ENCODE measurements at places on chromosomes 1 and 21.
A peak's percentile ranks its signal among the peaks of the same experiment; 100 is the strongest.

DNA sequence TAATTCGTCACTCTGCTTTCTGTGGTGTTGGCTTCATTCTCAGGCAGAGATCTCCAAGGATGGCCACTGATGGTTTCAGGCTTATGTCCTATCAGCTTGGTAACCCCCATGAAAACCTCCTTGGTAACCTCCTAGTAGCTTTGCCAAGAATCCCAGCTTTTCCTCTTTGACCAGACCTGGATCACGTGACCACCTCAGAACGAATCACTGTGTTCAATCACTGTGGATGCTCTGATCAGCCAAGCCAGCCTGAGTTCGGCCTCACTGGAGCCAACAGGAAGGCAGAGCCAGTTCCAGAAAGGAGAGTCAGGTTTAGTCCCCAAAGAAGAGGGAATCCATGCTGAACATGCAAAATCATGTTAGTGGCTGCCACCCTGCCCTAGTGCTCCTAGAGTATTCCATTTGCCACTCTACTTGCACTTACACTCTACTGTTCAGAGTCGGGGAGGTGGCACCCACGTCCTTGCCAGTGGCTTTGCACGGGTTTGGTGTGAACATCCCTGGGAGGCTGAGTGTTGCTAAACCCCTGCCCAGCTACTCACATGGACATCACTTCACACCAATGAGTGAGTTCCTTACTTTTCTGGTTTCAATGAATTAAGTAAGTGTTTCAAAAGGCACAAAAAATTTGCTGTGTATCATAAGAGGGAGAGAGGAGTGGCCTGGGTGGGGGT, 33.5 kb upstream of the SSBP3 start:
- DNase-seq, result no peak

DNA sequence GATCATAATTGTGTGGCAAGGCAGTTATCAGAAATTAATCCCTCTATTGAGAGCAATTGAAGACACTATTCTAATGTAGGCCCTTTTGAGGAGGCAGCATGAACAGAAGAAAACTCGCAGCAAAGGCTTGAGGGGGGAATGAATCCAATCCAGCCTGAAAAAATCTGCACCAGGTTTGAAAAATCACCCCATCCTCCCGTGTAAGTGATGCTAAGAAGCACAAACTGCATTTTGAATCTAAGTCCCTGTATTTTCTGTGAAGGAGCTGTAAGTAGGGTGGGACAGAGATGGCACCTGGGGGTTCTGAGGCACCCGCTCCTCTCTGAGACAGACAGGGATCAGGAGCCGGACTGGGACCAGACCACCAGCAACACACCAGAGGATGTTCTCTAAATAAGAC, at the start of gene CRB1:
CRB1 (plus strand) TSS at position 241 of the 400 bp plus-strand sequence. CDS start 161 bp downstream, outside the sequence.
- DNase-seq, result peak; percentile 68

DNA sequence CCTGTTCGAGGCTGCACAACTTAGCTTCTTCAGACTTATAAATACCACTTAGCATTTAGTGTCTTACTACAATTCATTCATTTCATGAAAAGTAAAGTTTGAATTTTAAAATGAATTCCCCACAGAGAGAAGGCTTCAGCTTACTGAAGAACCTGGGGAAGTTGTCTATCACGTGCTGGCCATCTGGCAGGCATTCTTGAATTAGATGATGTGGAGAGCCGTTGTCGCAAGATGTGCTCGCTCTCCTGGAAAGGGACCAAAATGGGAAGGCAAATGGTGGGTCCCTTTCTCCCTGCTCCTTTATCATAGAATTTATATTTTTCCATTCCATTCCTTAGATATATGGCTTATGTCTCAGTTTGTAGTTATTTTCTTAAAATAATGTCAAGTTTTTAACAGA, 90.5 kb downstream of the CD247 start:
- DNase-seq, result no peak

- DNase-seq, result no peak
These were observed 99.4 kb upstream of the C1orf87 start for GRCh38 chr1:60173006-60173405.

DNA sequence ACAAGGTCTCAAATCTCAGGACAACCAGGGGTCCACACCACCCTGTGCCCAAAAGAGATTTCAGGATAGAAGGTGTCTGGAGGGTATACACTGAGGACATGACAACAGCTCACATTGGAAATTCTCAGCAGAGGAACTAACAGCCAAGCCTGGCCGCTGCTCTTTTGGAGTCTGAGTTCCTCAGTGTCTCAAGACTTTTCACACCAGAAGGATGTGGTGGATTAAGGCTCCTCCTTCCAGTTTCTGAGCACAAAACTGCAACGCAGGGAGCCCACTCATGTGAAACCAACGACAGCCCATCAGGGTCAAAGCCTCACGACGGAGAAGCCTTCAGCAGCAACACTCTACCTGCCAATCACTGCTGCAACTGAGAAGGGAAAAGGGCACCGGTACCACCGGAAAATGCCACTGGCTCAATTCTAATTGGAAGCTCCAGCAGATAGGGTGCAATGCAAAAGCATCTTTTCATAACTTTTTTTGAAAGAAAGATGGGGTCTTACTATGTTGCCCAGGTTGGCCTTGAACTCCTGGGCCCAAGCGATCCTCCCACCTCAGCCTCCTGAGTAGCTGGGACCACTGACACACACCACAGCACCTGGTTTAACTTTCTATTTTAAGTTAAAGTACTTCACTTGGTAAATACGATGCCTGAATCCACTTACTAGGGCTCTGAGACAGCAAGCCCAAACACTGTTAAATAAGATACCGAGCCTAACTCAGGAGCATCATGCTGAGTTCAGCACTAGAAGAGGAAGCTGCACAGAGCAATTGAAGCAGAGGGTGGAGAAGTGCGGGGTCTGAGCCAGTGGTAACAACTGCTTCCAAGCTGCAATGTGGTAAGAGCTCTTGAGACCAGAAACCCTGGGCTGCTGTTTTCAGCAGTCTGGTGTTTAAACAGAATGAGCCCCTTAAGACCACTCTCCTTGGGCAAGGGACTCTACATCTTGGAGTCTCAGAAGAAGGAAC, 7.8 kb downstream of the CAPZB start:
- no peak for DNase-seq

GRCh38 chr1:204996981-204997380, 46.0 kb upstream of the CNTN2 start:
- DNase-seq, result no peak

GRCh38 chr21:35465741-35466140, 416.6 kb upstream of the RUNX1 start:
- no peak for DNase-seq

DNA sequence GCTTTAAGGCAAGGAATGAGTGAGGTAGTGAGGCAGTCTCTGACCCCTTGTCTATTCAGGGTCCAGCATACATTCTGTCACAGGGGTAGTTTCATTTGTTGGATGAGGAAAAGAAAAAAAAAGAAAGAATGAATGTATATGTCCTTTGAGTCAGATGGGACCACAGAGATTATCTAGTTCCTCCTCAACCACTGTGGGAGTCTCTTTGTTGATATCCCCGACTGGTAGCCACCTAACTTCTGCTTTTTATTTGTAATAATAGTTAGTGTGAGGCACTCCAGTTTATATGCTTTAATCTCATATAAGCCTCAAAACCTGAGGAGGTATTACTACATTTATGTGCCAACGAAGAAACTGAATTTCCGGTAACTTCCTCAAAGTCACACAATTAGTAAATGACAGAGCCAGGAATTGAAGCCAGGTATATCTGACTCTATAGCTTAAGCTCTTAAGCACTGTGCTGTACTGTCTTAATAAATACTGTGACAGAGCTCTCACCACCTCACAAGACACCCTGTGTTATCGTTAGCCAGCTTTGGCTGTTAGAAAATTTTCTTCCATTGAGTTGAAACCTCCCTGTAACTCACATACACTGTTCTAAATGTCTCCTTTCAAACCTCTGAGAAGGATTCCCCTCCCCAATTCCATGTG, 82.2 kb downstream of the MDM4 start:
- no peak for DNase-seq

- peak; percentile 85 for DNase-seq
These were observed 35.4 kb downstream of the RSPH1 start for GRCh38 chr21:42460391-42461184.

- no peak for DNase-seq
These were observed 282.2 kb downstream of the RRAGC start for GRCh38 chr1:38577385-38577784.

DNA sequence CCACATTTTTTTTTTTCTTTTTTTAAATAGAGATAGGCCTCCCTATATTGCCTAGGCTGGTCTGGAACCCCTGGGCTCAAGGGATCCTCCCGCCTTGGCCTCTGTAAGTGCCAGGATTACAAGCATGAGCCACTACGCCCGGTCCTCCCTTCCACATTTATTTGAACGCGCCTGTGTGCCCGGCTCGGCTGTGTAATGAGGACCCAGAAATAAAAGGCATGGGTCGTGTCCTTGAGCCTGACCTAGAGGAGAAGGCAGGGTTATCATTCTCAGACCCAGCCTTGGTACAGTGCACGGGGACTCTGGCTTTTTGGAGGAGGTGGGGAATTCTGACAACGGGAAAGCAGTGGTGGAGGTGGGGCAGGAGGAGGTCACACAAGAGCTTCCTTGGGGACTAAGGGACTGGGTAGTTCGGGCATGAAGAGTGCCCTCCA, 841 bp downstream of the CENPF start:
- peak; percentile 39 for DNase-seq

DNA sequence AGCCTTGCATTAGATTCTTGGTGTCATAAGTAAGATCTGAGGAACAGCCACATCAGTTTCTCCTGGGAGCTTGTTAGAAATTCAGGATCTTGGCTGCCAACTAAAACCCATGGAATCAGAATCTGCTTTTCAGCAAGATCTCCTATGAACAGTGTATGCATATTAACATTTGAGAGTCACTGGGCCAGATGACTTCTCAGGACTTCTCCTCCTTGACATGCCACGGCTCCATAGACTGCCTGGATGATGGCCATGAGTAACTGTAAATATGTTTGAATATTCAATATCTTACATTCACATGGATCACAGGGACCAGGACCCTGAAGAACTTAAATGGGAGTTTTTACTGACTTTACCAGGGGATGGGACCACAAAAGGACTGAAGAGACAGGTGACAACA, 148.0 kb downstream of the HHAT start:
- no peak for DNase-seq

- no peak for DNase-seq
These were observed 879.1 kb upstream of the NEGR1 start for GRCh38 chr1:73161418-73161817.

DNA sequence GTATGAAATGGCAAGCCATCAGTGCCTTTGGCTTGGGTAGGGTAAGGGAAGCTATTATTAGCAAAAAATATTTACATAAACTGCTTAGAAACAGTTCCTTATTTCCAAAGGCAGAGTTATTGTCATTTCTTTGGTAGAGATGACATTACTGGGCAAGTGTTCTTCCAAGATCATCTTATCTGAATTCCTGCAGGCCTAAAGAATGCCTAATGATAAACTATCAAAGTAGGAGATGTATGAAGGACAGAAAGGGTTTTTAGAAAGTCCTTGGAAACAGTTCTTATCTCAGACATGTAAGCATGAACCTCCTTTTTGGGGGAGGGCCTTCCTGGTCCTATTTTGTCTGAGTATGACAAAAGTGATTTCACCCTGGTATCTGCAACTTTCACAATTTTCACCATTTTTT, 5.1 kb upstream of the FRRS1 start:
- DNase-seq, result no peak

- peak; percentile 45 for DNase-seq
These were observed 5.0 kb downstream of the HAPLN2 start for GRCh38 chr1:156623946-156624813.

DNA sequence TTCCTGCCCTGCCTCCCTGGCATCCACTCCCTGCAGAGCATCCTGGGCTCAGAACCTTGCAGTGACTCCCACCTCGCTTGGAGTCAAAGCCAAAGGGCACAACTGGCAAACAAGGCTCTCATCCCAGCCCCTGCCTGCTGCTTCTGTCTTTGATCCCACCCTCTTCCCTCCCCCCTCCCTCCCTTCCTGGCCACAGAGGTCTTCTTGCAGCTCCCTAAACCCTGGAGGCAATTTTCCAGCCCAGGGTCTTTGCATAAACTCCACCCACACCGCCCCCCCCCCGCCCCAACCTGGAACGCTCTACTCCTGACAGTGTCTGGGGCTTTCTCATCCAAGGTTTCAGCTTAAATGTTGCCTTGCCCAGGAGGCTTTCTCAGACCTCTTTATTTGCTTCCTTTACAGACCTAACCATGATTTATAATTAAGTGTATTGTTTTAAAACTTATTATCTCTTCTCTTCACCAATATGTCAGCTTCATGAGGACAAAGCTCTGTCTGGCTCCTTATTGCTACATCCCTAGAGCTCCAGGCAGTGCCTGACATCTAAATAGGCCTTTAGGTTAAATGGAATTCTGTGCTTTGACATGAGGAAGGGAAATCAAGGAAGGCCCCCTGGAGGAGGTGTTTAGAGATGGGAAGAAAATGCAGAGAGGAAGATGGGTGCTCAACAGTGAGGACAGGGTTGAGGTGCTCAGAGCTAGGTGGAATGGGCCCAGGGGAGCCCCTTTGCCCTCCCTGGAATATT, 37.7 kb upstream of the PADI1 start:
- no peak for DNase-seq

- no peak for DNase-seq
These were observed 444.0 kb downstream of the NPHP4 start for GRCh38 chr1:5548266-5548665.

DNA sequence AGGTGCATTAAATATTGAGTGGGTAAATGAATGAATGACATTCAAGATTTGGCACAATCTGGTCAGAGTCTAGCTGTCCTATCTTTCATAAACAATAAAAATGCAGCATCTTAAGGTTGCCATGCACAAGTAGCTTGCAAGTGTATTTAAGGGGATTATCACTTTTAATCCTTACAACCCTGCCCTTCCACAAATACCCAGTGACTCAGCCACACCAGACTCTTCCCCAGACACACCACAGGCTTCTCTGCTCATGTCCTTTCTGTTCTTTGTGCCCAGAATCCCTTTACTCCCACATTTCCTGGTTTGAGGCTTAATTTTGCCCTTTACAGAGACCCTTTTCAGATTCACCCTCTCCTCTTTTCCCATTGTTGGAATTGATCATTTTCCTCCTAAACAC, 59.8 kb downstream of the KIRREL1 start:
- DNase-seq, result no peak

- DNase-seq, result peak; percentile 26
These were observed 117.1 kb downstream of the ESRRG start for GRCh38 chr1:216606047-216606637.

DNA sequence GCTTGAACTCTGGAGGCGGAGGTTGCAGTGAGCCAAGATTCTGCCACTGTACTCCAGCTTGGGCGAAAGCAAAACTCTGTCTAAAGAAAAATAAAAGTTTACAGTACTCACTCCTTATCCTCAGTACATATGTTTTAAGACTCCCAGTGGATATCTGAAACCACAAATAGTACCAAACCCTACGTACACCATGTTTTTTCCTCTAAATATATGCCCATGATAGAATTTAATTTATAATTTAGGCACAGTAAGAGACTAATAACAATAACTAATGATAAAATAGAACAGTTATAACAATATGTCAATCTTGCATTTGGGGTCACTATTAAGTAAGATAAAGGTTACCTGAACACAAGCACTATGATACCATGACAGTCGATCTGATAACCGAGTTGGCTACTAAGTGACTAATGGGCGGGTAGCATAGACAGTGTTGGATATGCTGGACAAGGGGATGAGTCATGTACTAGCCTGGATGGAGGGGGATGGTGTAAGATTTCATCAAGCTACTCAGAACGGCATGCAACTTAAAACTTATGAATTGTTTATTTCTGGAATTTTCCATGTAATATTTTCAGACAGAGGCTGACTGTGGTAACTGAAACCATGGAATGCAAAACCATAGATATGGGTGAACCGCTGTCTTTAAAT, 43.7 kb downstream of the ST7L start:
- no peak for DNase-seq

- DNase-seq, result no peak
These were observed 14.7 kb downstream of the RAB42 start for GRCh38 chr1:28606771-28607170.

Measured in NCI-H1092 treated with DMSO at 0.1 percent for 48 hours (cell line).